Activated CD4-positive, CD25-positive, alpha-beta regulatory T cell treated with anti-CD3 and anti-CD28 coated beads, Interleukin-2, amount 50 U/mL, for 72 hours (primary cell): ENCODE measurements at places on chromosomes 6 and 20.
A peak's percentile ranks its signal among the peaks of the same experiment; 100 is the strongest.

DNA sequence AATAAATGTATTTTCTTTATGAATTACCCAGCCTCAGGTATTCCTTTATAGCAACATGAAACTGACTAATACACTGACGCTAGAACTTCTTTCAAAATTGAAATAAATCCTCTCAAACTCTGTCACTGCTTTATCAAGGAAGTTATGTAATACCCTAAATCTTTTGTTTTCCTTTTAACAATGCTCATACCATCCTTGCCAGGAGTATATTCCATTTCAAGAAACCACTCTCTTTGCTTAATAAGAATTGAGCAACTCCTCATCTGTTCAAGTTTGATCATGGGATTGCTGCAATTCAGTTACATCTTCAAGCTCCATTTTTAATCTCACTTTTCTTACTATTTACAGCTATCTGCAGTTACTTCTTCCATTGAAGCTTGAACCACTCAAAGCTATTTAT, 707.6 kb upstream of the MARCKS start:
- no peak for DNase-seq

DNA sequence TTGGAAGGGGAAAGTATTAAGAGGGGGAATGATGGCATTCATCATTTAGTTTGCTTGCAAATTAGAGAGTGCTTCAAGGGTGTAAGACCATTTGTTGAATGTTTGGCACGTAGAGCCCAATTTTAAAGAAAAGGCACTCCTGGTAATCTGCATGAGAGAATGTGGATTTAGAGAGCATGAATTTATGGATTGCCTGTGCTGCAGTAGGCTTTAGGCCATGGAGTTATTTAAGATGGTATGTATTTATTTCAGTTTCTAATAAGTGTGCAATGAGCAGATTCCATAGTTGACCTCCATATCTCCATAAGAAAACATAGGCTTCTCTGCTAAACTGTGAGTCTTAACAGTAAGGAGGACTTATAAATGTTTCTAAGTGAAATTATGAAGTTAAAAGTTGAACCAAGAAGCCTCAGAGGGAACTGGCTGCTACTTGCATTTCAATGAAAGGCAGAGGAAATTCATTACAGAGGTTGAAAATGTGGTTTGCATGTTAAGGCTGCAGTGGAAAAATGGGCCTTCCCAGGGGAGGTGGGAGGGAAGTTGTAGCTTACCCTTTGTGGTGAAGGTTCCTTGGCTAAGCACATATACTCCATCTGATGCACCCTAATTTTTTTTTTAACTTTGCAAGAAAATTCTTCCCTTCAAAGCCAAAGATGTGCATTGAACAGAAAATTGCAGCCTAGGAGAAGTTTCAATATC, 134.2 kb downstream of the CARMIL1 start:
- DNase-seq, result no peak

GRCh38 chr20:34535301-34535840, 19.1 kb downstream of the DYNLRB1 start:
- no peak for DNase-seq

GRCh38 chr6:27630727-27631608, 158.1 kb upstream of the ZNF184 start:
- peak; percentile 52 for DNase-seq

- DNase-seq, result no peak
These were observed 10.5 kb downstream of the DDRGK1 start for GRCh38 chr20:3193806-3194616.

DNA sequence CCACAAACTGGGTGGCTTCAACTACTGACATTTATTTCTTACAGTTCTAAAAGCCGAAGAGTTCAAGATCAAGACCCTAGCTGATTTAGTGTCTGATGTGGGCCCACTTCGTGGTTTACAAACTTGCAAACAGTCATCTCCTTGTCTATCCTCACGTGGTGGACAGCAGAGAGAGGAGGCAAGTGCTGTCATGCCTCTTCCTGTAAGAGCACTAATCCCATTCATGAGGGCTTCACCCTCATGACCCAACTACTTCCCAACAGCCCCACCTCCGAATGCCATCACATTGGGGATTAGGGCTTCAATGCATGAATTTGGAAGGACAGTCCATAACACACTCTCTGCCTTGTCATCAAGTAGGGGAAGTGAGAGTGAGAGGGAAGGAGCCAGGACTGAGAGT, 15.6 kb upstream of the ISM1 start:
- DNase-seq, result no peak

GRCh38 chr6:71211799-71212198, 76.8 kb upstream of the OGFRL1 start:
- DNase-seq, result no peak

GRCh38 chr6:113530769-113531168, 326.4 kb upstream of the MARCKS start:
- no peak for DNase-seq

GRCh38 chr20:13418263-13419229, 197.5 kb downstream of the ISM1 start:
- DNase-seq, result no peak

GRCh38 chr6:122652431-122652830, 42.2 kb downstream of the PKIB start:
- DNase-seq, result no peak

DNA sequence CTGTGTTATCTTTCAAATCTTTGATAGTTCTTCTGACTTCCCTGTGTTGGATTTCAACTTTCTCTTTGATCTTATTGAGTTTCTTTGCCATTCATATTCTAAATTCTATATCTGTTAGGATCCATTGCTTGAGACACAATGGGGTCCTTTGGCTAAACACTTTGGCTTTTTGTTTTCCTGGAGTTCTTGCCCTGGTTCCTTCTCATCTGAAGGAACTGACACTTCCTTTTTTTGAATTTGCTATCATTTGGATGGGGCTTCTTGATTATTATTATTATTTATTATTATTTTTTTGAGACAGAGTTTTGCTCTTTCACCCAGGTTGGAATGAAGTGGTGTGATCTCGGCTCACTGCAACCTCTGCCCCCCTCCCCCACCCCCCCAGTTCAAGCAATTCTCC, 30.1 kb upstream of the EIF2S2 start:
- no peak for DNase-seq

DNA sequence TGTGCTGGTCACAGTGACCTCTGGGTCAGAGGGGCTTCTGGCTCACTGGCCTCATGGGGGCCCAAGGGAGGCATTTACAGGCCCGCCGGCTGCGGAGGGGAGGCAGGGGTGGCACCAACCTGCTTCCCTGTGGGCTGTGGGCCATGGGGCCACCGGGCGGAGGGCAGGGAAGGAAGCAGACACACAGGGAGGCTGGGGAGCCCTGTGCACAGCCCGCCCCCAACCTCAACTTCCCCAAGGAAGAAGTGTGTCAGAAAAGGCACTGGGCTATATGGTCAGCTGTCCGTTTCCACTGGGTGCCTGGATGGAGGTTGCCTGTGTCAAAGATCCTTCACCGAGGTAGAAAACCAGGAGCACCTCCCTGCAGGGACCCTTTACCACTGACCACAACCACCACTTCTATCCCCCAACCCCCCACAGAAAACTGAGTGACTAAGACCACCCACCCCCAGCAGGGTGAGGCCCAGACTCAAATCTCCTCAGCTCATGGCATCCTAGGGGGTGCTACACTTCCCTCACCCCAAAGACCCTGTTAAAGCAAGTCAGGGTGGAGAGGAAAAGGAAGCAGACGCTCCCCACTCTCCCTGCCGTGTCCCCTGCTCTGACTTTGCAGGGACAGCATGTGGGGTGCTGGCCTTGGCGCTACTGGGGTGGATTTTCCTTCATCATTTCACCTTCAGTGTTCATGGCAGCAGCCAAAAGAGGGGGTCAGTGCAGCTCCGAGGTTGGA, 5.6 kb downstream of the CST3 start:
- DNase-seq, result no peak

GRCh38 chr6:164286011-164286410, 871.5 kb downstream of the QKI start:
- DNase-seq, result no peak

GRCh38 chr6:166728884-166729530, 102.0 kb upstream of the RPS6KA2 start:
- DNase-seq, result no peak

DNA sequence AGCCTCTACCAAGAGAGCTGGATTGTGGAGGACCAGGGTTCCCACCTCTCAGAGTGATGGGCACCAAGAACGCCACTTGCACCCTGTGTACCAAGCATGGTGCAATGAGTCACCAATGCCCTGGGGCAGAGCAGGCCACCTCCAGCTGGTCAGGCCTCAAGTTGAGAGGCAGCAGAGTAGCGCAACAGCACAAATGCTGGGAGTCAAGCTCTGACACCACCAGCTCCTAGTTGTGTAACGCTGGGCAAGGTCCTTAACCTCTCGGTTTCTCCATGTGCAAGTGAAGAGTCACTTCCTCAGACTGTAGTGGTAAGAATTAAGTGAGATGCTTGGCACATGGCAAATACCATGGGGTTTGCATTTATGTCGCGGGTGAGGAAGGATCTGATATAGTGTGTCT, 25.6 kb downstream of the GFOD1 start:
- no peak for DNase-seq

- DNase-seq, result no peak
These were observed 14.5 kb downstream of the COL11A2 start for GRCh38 chr6:33177552-33178446.

DNA sequence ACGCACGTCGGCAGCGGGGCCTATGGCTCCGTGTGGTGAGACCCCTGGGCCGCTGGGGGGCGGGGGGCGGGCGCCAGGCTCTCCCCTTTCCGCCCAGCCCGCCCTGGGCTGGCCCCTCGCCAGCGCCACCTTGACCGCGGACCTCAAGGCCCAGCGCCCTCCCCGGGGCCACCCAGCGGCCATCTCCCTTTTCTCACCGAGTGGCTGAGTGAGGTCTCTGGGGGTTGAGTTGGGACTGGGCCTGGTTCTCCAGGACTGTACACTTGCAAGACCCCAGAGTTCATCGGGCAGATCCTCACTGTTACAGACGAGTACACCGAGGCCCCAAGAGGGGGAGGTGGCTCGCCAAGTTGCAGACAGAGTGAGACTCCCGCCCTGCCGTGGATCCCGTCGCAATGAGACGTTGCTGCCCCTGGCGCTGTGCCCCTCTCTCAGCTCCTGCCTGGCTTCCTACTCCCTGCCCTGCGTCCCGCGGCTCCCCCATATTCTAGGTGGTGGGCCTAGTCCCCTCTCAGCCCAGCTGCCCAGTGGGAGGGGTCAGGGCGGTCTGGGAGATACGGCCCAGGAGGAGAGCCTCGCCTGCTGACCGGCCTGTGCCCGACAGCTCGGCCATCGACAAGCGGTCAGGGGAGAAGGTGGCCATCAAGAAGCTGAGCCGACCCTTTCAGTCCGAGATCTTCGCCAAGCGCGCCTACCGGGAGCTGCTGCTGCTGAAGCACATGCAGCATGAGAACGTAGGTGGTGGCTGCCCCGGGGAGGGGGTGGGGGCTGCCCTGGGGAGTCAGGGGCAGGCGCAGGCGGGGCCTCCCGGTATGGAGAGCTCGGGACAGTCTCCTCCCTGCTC, 576 bp downstream of the MAPK13 start:
- peak; percentile 67 for DNase-seq

- no peak for DNase-seq
These were observed 199.1 kb downstream of the ERMARD start for GRCh38 chr6:169950558-169950957.

GRCh38 chr6:54085047-54085446, 26.2 kb upstream of the MLIP start:
- no peak for DNase-seq

- DNase-seq, result no peak
These were observed 22.9 kb downstream of the HTR1B start for GRCh38 chr6:77440206-77440976.

- peak; percentile 65 for DNase-seq
These were observed 43.6 kb downstream of the MDGA1 start for GRCh38 chr6:37653933-37654565.

GRCh38 chr20:62991196-62991807, 15.5 kb downstream of the BHLHE23 start:
- no peak for DNase-seq

GRCh38 chr20:56381501-56381900, 10.5 kb downstream of the AURKA start:
- DNase-seq, result no peak

- DNase-seq, result no peak
These were observed 300.1 kb upstream of the SASH1 start for GRCh38 chr6:148042536-148042935.

DNA sequence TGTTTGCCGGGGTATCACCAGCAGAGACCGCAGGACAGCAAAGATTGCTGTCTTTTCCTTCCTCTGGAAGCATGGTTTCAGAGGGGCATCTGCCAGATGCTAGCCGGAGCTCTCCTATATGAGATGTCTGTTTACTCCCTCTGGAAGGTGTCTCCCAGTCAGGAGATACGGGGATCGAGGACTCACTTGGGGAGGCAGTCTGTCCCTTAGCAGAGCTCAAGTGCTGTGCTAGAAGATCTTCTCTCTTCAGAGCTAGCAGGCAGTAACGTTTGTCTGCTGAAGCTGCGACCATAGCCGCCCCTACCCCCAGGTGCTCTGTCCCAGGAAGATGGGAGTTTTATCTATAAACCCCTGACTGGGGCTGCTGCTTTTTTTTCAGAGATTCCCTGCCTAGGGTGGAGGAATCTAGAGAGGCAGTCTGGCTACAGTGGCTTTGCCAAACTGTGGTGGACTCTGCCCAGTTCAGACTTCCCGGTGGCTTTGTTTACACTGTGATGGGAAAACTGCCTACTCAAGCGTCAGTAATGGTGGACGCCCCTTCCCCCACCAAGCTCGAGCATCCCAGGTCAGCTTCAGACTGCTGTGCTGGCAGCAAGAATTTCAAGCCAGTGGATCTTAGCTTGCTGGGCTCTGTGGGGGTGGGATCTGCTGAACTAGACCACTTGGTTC, 133.0 kb upstream of the FLRT3 start:
- DNase-seq, result no peak

GRCh38 chr6:71766146-71766760, 120.1 kb upstream of the RIMS1 start:
- no peak for DNase-seq

DNA sequence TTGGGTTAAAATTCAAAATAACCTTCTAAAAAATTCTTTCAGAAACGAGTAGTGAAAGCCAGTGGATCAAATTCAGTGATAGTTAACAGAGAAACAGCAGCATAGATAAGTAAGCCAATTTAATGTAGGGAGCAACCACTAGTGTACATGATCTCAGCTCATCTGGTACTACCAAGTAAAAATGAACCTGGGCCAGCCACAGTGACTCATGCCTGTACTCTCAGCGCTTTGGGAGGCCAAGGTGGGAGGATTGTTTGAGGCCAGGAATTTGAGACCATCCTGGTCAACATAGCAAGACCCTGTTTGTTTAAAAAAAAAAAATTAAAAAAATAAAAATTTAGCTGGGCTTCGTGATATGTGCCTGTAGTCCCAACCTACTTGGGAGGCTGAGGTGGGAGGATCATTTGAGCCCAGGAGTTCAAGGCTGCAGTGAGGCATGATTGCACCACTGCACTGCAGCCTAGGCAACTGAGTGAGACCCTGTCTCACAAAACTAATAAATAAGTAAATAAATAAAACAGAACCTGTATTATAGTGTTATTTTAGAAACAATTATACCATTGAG, 32.4 kb downstream of the CBFA2T2 start:
- no peak for DNase-seq

GRCh38 chr6:33543116-33543515, 37.0 kb downstream of the BAK1 start:
- no peak for DNase-seq

- no peak for DNase-seq
These were observed 34.0 kb downstream of the ELOVL4 start for GRCh38 chr6:79913369-79913768.

- DNase-seq, result no peak
These were observed 106.4 kb downstream of the GMPR start for GRCh38 chr6:16344756-16345155.
